CD4-positive, alpha-beta T cell treated with Interleukin-4 for 4 hours (primary cell): ENCODE measurements at places on chromosomes 11 and 22.
A peak's percentile ranks its signal among the peaks of the same experiment; 100 is the strongest.

GRCh38 chr11:32792111-32792947 lies 2.1 kb downstream of the CCDC73 start:
- no peak for DNase-seq

- peak; percentile 4 for DNase-seq
Measured at GRCh38 chr11:7278314-7278917, 26.7 kb downstream of the SYT9 start.

GRCh38 chr22:17647991-17648390 lies 9.4 kb downstream of the BCL2L13 start:
- DNase-seq, result no peak

- DNase-seq, result no peak
Measured at GRCh38 chr22:18067121-18067520, 10.7 kb upstream of the PEX26 start.

DNA sequence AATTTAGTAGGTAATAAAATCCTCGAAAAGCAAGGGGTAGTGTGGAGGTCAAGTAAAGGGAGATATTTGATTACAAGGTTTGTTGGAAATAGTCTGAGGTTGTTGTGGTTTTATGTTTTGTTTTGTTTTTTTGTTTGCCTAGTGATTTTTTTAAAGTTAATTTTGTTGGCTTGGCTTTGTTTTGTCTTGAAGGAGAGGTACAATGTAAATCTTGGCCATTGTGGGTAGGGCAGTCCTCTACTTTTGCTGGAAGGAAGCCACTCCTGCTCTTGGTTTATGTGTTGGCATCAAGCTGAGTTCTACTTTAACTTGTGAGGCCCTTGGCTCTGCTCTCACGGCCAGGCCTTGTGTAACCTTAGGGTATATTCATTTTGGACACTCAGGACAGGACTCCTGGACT lies 3.2 kb downstream of the AMOTL1 start:
- no peak for DNase-seq

DNA sequence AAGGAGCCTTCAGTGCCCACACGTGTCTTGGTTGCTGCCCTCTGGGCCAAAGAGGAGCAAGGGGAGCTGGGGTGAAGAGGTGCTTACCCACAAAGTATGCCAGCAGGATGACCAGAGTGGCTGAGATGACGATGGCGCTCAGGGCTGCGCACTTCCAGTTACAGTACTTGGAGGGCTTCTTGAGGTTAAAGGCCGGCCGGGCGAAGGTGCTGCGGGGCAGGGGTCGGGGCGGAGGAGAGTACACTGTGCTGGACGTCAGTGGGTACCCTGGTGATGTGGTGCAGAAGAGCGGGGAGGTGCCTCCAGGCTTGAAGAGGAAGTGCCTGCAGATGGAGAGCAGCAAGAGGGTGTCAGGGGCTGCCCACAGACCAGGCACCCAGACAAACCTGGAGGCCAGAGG lies 315.0 kb upstream of the NARS2 start:
- DNase-seq, result no peak

- DNase-seq, result no peak
Measured at GRCh38 chr11:115161876-115162275, 342.3 kb downstream of the CADM1 start.

DNA sequence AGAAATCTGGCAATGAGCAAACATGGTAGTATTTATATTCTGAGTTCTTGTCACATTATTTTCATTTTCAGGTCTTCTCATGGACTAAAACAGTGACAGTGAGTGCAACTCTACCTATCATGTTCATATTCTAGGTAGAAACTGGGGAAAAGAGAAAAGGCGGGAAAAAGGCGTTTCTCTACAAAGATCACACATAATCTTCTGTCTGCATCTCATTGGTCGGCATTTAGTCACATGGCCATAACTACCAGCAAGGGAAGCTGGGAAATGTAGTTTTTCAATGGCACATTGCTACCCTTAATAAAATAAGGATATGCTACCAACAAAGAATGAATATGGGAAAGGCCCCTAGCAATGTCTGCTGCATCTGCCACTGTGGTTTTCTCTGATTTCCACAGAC lies 57.6 kb upstream of the B3GAT1 start:
- DNase-seq, result no peak

DNA sequence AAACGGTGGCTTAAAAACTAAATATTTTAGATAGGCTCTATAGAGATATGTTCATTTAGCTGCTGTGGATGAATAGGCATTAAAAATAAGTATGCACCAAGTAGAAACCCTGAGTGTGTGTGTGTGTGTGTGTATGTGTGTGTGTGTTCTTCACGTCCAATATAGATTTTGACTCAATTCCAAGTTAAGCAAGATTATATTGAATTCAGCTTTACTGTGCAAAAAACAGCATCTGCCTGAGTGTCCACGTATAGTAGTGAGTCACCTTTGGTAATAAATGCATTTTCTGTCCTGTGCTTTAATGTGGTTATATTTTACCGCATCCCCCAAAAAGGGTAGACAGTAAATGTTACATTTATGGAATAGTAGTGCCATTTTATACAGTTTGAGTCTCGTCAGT lies 71.2 kb downstream of the PDHX start:
- no peak for DNase-seq

GRCh38 chr11:93073026-93073425 lies 103.6 kb downstream of the MTNR1B start:
- no peak for DNase-seq

GRCh38 chr11:109696191-109696897 lies 274.4 kb downstream of the C11orf87 start:
- DNase-seq, result no peak

DNA sequence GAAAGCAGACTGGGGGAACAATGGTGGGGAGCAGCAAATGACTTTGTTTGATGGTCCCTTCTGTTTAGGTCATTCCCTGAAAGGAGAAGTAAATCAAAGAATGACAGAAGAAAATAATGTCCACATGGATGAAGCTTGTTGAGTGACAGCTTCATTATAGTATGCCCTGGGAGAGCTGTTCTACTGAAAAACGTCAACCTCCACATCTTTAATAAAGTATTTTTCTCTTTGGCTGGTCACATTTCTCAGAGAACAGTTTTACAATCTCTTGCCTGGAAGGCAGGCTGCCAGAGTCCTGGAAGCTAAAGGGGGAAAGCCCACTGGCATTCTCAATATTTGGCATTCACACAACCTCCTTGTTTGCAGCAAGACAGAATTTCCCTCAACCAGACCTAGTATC lies 287.9 kb downstream of the SWAP70 start:
- no peak for DNase-seq

DNA sequence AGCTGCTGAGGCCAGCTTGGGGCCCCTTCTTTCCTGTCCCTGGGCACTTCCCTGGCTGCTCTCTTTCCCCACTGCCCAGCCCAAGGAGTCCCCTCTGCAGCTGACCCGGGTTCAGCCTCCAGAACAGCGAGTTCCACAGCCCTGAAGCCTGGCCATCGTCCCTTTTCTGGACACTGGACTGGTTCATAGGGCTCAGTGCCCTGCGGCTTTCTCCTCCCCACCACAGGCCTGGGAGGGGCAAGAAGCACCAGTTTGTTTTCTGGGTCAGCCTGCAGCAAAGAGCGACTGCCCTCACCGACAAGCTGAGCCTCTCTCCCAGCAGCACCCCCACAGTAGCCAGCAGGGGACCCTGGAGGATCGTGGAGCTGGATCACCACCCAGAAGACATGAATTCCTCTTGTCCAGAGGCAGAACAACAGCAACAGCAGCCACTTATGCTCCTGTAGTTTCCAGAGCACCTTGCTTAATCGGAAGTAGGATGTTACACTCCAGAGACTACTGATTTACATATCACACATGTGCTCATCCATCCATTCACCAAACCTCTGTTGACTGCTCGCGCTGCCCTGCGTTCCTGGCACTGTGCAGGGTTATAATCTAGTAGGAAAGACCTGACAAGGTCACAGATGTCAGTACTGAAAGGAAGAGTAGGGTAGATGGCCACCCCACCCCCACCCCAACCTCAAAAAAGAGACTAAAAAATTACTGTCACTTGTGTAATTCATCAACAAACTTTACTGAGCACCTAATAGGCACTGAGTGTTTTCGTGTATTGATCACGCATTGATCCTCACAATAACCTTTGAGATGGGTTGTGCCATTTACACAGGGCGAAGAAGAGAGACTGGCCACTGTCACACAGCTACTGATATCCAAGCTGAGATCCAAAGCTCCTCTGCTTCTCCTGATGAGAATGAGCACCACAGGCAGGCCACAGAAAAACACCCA lies 13.0 kb upstream of the CXCR5 start:
- DNase-seq, result peak; percentile 25

GRCh38 chr11:59708537-59708936 lies 5.1 kb downstream of the OR10V1 start:
- no peak for DNase-seq

DNA sequence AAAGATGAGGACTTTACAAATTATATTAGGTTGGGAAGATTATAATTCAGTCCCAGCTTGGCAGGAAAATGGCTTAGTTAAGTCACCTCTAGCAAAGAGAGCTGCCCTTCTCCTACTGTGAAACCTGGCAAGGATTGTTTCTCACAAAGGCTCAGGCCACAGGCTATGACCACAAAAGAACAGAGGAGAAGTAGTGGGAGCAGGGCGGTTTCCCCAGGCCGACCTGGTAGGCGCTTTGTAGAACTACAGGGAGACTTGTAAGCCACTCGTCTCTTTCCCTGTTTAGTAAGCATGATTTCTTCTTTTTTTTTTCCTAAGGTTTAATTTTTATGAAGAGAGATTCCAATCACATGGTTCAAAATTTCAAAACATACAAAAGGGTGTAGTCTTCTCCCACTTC lies 4.6 kb downstream of the SNAP29 start:
- DNase-seq, result no peak

- DNase-seq, result no peak
Measured at GRCh38 chr11:119361941-119362725, 15.6 kb upstream of the MFRP start.

GRCh38 chr11:85680897-85681296 lies 5.1 kb downstream of the CCDC89 start:
- peak; percentile 15 for DNase-seq

DNA sequence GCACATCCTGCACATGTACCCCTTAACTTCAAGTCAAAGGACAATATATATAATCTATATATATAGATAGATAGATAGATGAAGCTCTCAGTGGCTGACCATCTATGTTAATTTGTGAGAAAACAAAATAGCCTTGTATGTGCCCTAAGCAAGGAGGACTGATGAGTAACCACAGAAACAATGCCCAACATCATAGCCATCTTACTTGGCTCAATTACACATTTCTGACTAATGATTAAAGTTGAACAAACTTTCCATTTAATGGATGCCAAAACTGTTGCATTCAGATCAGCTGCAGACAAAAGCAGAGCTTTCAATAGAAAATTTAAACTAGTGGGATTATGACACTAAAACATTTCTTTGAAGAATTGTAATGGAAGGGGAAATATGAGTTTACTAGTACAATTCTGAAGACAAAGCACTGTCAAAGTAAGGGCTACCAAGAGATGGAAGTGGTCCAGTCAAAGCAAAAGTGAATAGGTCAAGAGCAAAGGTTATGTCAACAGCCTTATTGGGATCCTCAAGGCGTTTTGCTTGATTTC lies 1188.2 kb upstream of the RAG2 start:
- DNase-seq, result no peak

GRCh38 chr11:12356944-12357655 lies 20.3 kb upstream of the PARVA start:
- no peak for DNase-seq

DNA sequence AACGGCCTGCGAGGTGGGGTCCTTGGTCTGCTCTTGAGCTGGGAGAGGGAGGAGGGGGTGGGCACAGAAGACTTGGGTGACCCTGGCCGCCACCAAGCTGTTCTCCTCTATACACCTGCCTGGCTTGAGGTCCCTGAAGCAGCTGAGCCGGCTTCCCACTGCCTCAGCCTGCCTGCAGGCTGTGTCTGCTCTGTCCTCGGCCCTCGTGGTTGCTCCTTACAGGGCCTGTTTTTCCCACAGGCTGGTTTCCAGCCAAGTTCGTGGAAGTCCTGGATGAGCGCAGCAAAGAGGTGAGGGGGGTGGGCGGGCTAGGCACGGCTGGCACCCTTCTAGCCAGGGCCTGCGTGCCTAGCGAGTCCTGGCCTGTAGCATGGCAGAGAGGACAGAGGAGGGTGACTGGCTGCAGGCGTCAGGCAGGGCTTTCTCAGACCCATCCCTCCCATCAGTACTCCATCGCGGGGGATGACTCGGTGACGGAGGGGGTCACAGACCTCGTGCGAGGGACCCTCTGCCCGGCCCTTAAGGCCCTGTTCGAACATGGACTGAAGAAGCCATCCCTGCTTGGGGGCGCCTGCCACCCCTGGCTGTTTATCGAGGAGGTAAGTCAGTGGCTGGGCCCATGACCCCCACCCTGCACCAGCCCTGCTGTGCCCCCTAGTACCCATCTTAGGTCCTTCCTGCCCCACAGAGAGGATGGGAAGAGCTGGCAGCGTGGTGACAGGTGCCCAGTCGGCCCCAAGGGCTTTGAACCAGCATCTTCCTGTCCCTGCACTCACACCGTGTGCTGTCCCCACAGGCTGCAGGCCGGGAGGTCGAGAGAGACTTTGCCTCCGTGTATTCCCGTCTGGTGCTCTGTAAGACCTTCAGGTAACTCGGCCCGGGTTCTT lies 37.7 kb downstream of the SGSM3 start:
- DNase-seq, result no peak

- DNase-seq, result peak; percentile 73
Measured at GRCh38 chr22:23281406-23282088, 101.2 kb downstream of the BCR start.

GRCh38 chr11:10263929-10264328 lies 30.1 kb downstream of the SBF2 start:
- DNase-seq, result no peak

DNA sequence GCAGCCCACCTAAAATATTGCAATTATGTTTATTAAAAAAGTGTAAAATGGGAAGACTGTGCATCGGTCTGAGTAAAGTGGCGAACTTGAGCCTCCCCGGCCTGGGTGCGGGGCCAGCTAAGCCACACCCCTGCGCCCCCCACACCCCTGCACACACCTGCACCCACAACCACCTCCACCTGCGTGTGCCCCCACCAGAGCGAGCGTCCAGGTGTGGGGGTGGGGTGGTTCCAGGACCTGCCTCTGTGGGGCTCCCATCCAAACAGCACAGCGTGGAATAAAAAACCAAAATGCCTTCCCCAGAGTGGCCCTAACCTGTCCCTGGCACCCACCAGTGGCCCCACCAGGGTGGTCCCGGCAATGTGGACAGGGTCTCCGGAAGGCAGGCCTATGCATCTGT lies 30.1 kb upstream of the CARS1 start:
- DNase-seq, result no peak

DNA sequence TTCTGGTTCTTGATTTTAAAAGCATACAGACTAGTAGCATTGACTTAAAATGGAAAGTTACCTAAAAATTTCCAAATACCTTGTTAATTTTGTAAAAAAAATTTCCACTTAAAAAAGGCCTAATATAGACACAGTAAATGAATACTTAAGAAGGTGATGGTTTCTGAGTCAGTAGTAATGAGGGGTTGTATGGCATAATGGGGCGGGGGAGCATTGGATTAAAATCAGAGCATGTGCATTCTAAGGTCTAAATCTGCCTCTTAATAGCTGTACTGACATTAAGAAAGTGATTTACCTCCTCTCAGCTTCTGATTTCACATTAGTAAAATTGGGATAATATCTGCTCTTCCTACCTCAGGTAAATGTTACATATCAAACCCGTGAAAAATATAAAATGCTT lies 446.5 kb downstream of the AASDHPPT start:
- DNase-seq, result no peak

GRCh38 chr22:45843031-45843430 lies 133.9 kb downstream of the WNT7B start:
- no peak for DNase-seq
